ENCODE measurements at places on chromosomes 2 and 18.

- DNase-seq = no peak
Observed at GRCh38 chr18:79632765-79633164, 46.8 kb upstream of the CTDP1 start.

- DNase-seq = no peak
Observed at GRCh38 chr2:48719480-48720177, 35.9 kb downstream of the LHCGR start.

DNA sequence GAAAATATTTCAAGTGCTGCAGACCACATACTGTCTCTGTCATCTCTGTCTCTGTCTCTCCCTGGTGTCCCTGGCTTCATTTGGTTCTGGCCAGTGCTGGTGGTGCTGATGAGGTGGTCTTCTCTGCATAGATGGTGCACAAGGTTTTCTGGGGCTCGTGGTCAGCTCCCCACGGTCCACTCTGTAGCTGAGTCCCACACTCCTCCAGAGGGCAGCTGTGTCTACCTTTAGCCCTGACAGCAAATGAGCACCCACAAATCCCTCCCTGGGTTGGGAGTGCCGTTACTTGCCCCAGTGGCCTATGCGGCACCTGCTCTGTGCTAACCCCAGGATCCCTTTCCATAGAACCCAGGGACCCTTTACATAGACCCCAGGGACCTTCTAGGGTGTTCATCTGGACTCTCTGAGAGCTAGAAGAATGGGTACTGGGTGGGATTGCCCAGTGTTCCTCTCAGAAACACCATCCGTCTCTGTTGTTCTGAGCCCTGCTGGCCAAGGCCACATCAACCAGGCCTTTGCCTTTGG, 129.3 kb downstream of the CAPN13 start:
- DNase-seq = no peak

GRCh38 chr18:61350578-61350977, 17.3 kb downstream of the CDH20 start:
- DNase-seq = no peak

GRCh38 chr2:29374823-29375222, 259.6 kb downstream of the CLIP4 start:
- DNase-seq = no peak

GRCh38 chr2:239539083-239539775, 138.4 kb upstream of the HDAC4 start:
- DNase-seq = no peak

- no peak for DNase-seq
Observed at GRCh38 chr2:71962911-71963694, 184.6 kb downstream of the CYP26B1 start.

DNA sequence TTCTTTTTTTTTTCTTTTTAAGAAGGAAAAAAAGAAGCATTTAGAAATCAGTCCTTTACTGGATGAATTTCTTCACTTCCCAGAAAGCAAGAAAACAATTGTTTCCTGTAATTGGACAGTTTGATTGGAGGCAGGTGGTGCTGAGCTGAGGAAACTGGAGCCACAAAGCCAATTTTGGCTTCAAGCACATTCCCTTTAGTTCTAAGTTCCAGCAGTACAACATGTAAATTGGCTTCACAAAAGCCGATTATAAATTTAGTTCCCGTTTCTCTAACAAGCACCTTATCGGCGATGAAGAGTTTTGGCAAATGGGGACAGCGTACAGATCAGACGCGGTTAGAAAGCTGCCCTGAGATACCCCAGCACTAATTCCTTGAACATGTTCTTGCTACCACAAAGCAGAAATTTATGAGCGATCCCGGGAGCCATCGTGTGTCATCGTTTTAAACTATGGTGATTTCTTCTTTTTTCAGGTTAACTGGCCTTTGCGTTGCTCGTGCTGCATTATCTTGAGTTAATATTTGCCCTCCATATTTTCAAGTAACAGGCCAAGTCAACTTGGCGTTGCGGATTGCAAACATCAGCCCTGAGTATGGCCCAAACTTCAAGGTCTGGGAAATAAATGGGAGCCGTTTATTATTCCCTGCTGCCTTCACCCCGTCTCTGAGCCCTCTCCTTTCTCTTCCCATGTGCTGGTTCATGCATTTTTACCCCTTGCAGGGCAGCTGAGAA, 190.4 kb upstream of the ID2 start:
- no peak for DNase-seq

GRCh38 chr2:206084439-206084869, 1.5 kb downstream of the INO80D start:
- DNase-seq = peak; percentile 72

- DNase-seq = no peak
Observed at GRCh38 chr2:164792316-164793170, 49.1 kb downstream of the COBLL1 start.

DNA sequence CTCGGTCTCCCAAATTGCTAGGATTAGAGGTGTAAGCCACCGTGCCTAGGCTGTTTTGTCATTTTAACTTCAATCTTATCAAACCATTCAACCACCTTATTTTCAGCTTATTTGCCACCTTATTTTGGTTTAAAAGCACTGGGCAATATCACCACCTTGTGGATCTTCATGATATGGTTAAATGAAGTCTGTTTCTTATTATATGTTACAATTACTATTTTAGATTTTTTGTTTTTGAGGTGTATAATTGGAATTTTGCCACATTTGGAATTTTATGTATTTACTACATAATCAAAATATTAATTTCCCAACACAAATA, 43.8 kb upstream of the SCN9A start:
- no peak for DNase-seq

GRCh38 chr2:108575132-108575966, 41.1 kb downstream of the LIMS1 start:
- DNase-seq = peak; percentile 44

- DNase-seq = peak; percentile 12
Observed at GRCh38 chr2:180980943-180981911, 822 bp downstream of the UBE2E3 start.

GRCh38 chr2:24262421-24262970, 87.6 kb downstream of the FAM228A start:
- DNase-seq = no peak

- no peak for DNase-seq
Observed at GRCh38 chr2:162887902-162888301, 49.3 kb upstream of the KCNH7 start.

DNA sequence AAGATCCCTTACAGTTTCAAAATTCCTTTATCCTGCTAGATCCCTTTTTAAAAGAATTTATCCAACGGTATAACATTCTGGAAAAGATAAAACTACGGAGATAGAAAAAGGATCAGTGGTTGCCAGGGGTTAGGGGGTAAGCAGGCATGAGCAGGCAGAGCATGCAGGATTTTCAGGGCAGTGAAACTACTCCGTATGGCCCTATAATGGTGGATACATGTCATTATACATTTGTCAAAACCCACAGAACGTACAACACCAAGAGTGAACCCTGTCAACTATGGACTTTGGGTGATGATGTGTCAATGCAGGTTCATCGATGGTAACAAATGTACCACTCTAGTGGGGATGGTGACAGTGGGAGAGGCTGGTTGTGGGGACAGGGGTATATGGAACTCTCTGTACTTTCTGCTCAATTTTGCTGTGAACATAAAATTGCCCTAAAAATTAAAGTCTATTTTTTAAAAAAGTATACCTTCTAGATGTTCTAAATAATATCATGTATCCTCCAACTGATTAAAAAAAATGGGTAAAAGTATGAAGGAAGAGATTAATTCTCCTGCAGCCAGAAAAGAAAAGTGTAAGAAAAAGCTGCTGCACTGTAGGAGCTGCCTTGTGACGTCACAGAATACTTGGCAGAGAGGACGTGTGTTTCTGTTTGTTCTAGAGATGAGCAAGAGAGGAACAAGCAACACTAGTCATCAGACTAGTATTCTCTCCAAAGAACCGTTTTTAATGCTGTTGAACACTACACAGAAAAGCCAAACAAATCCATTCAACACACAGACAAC, 23.6 kb downstream of the ANKRD44 start:
- peak; percentile 68 for DNase-seq

DNA sequence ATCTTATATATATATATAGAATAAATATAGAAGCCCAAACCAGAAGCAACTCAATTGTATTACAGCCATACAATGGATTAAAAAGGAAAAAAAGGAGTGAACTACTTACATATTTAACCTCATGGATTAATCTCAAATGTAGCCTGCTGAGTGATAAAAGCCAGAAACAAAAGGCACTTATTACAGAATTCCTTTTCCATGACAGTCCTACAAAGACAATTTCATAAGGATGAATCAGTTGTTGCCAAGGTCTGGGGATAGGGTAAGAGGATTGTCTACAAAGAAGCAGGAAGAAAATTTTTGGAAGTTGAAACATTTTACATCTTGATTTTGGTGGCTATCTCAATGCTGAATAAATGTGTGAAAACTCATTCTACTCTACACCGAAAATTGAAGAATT, 103.9 kb upstream of the DCC start:
- no peak for DNase-seq

DNA sequence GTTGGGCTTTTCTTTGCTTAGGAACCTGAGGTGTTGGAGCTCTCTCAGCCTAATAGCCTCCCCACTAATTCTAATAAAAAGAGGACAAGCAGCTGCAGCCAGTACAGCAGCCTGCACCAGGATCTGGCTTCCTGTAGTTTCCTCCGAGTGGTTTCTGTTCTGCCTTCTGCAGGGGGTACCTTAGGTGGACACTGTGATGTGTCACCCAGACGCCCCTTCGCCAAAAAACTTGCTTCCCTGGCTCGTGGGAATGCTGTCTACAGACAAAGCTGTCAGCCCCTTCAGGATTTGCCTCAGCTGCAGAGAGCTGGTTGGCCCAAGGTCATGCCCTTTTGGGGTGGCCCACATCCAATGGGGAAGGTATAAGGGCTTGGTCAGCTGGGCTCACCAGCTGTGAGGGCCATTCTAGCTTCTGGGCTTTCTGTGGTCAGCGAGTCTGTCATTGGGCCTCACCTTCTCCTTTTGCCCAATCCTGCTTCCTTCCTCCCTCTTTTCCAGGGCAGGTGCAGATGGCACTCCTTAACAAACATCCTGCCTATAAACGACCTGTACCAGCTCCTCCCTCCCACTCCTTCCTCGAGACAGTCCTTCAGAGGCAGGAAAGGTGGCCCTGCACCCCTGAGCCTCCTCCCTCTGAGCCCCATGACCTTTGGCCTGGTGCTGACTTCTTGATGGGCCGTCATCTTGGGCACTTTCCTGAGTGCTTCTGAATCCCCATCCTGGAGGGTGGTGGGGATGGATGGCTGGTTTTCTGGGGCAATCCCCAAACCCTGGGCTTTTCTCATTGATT, 44.0 kb upstream of the ROCK2 start:
- no peak for DNase-seq

GRCh38 chr2:156958374-156958773, 299.1 kb upstream of the GALNT5 start:
- DNase-seq = no peak

GRCh38 chr2:225042800-225043167, 516 bp upstream of the DOCK10 start:
- no peak for DNase-seq

GRCh38 chr2:101775636-101776035, 78.1 kb downstream of the MAP4K4 start:
- DNase-seq = no peak

GRCh38 chr2:9560628-9561027, 5.0 kb upstream of the ADAM17 start:
- DNase-seq = no peak

- no peak for DNase-seq
Observed at GRCh38 chr2:28565720-28566295, 69.9 kb downstream of the PLB1 start.

Data from H54 (cell line).